ENCODE measurements at places on chromosomes 1 and 21.

DNA sequence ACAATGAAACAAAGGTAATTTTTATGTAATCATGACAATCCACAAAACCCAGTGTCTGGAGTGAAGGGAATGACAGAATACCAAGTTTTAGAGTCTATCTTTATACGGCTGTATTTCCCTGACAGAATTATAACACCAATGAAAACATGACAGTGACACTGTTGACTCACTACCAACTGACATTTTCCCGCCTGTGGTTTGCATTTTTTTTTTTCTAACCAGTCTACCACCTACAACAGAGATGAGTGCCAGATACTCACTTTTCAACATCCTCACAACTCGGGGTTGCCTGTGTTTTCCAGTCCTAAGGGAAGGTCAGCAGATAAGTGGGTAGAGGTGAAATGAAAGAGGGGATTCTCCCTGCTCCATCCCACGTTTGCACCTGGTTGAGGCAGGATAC, 118.9 kb downstream of the KCNJ6 start:
- no peak for DNase-seq

DNA sequence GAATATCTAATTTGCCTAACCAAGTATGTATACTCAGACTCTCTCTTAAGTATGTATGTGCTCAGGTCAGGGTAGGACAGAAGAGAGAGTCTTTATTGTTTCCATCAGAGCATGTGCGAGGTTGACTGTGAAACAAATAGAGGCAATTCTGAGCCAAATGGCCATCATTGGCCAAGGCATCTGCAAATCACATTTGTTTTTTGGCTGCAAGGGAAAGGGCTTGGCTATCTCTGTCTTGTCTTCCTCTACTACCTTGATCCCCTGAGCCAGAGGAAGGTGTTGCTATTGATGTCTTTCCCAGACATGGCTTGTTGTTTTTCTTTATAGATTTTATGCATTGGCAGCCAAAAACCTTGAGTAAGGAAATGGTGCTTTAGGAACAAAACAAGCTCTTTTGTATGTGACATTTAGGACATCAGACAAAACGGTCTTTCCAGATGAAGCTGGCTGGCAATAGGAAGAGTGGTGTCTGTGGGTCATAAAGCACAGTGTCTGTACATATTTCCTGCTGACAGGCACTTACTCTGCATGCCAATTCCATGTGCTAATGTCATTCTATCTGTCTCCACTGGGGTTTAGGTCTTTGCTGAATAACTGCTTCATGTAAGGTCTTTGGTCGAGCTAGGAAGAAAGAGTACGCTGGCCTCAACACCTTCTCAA, 163.3 kb downstream of the BRINP2 start:
- no peak for DNase-seq

GRCh38 chr1:62177621-62178020, 17.0 kb upstream of the L1TD1 start:
- no peak for DNase-seq

DNA sequence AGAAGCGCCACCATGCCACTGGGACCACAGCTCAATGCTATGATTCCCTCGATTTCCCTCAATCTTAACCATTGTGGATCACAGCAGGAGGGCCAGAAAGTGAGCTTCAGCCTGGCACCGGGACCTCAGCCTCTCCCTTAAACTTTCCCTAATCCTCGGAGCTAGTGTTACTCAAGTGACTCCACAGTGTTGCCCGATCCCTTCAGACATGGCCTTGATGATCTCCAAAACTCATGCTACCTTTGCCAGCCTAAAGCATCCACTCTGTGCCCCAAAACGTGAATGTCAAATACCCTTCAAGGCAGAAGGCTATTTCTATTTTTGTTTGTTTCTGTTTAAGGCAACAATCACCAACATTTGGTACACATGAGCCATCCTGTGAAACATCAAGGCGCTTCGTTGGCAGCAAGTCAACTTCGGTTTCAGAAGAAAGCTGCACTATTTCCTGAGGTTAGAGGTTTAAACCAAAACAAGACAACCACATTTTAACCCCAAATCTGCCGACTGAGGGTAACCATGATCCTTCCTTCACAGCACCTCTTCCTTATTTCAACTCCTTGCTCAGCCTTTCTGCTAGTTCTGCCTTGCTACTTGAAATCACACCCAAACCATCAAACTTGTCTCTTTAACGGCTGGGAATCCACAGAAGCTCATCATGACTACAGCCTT, 94.4 kb upstream of the KRTAP19-8 start:
- peak; percentile 16 for DNase-seq

All from activated T-helper 9 cell treated with anti-CD3 and anti-CD28 coated beads, Interleukin-2, amount 50 U/mL, for 16 hours (primary cell).